ENCODE measurements at places on chromosomes 1 and 21. TPM values are rescaled to one million over a fixed set of nuclear protein-coding genes. Genes with fewer than 3 reads are reported as not detected.

Gene HSD3B2
- not detected for polyA plus RNA-seq

Gene GJA4
- not detected for polyA plus RNA-seq

Gene LRRC8B
- 15.9 TPM for polyA plus RNA-seq

Gene S100A14
- not detected for polyA plus RNA-seq

Gene PLEKHN1
- 0.28 TPM for polyA plus RNA-seq
